ENCODE measurements at places on chromosomes 7 and 10.

DNA sequence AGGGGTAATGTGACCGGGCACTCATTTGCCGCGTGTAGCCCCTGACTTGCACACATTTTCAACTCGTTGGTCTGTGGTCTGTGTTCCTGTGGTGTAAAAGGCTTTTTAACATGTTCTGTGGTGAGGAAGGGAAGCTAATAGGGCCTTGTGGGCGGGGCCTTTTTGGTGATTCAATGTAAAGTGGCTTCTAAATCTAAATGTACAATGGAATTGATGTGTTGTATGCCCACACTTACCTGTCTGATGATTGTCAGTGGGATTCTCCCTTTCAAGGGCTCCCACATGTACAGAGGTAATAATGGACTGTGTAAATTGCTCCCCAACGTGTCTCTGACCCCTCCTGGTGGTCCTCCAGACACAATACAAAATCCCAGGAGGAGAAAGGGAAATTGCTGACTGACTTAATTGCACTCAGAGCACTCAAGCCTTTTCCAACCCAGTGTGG, 43.1 kb upstream of the GATAD1 start:
- DNase-seq = peak; percentile 59

- DNase-seq = no peak
Measured at GRCh38 chr7:232410-233248, 40.3 kb downstream of the FAM20C start.

GRCh38 chr7:1514995-1515401, 10.8 kb upstream of the INTS1 start:
- no peak for DNase-seq

DNA sequence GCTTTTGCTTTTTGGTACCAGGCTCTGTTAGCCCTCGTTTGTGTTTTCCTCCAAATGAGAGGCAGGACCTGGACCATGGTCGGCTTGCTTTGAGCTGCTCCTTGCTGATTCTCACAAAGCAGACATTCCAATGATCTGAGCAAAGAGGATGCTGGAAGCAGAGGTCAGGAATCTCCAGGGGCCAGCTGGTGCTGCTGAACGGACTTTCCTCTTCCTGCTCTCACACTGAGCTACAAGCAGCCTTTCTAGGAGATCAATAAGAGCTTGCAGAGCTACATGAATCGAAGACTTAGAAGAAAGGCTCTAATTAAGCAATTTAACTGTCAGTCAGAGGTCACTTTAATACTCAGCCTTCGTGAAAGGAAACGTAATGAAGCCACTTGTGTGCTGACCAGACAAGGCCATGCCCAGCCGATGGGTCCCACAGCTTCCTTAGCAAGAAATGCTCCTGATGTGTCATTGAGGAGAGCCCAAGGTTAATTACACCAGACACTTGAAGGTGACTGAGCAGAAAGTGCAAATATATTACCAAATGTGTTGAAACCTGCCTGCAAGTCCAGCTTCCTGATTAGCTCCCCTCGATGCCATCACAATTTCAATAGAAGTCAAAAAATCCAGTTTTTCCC, 151.3 kb upstream of the RSU1 start:
- DNase-seq = peak; percentile 68

DNA sequence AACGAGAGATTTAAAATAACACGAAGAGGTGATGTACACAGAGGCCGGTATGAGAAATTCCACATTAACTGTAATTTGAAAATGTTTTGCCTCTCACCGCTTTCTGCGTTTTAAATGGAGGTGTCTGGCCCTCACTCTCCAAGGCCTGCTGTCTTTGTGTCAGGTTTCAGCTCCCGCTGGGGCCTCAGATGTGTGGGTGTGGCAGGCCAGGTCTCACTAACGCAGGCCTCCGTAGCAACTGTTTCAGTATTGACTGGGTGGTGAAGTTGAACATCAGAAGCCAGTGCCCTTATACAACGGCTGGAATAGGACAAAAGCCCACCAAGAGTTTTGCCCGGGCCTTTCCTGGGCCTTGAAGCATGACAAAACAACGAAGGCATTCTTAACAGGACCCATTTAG, 303.1 kb downstream of the ADARB2 start:
- DNase-seq = peak; percentile 53

DNA sequence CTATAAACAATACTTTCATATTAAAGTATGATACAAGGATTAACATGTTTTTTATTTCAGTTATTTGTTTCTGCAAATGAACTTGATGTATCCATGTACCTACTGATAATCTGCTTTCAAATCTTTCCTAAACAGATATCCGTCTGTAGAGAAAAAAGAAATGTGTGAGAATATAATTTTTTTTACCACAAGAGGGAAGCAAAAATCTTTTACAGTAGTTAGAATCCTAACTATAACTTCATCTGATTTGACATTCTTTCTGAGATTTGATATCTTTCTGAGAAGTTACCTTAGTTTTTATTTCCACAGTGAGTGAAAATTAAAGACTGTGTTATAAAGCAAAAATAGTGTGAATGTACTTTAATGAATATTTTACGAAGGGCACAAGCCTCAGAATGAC, 203.9 kb upstream of the PCLO start:
- DNase-seq = peak; percentile 47

DNA sequence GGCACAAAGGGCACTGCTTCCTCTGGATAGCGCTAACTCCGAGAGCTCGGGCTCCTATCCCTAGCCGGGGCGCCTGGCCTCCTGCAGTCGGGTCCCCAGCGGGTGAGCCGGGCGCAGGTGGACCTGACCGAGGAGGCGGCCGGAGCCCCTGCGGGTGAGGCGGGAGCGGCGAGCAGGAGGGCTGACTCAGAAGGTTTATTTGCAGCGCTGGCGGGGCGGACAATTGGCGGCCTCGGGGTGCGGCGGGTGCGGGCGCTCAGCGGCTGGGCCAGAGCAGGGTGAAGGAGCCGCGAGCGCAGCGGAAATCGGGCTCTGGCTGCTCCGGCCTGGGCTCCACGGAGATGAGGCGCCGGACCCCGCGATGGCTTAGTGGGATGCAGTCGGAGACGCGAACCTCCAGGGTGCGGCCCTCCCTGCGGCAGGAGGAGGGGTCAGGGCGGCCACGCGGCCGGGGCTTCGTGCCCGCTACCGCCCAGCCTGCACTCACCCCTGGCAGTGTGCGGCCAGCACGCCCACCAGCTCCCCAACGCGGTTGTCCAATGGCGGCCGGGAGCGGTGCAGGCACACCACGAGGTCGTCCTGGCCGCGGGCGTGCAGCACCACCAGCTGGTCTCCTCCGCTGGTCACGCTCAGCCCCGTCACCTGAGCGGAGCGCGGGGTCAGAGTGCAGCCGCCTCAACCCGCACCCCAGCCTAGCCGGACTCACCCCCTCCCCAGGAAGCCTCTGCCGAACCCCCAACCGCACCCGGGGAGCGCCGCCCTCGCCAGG, 16.1 kb downstream of the MYO1G start:
- peak; percentile 75 for DNase-seq

DNA sequence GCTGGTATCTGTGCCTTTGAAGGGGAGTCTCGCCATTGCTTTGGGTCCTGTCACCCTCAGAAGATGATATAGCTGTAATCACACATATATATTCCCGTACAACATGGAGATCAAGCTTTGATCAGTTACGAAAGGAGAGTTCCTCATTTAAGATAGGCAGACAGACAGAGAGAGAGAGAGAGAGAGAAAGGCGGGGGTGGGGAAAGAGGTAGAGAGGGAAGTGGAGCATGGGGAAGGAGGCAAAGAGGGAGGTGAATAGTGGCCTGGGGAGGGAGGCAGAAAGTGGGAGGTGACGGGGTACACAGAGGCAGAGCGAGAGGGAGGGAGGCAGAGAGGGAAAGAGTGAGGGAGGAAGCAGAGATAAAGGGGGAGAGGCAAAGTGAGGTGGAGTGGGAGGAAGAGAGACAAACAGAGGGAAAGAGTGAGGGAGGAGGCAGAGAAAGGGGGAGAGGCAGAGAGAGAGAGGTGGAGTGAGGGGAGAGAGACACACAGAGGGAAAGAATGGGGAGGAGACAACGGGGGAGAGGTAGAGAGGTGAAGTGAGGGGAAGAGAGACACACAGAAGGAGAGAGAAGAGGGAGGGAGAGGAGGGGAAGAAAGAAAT, 44.6 kb upstream of the C1QL3 start:
- peak; percentile 9 for DNase-seq

- no peak for DNase-seq
Measured at GRCh38 chr7:129530795-129531391, 28.6 kb downstream of the SMKR1 start.

GRCh38 chr7:88169717-88170320, 50.0 kb downstream of the SRI start:
- DNase-seq = peak; percentile 34

DNA sequence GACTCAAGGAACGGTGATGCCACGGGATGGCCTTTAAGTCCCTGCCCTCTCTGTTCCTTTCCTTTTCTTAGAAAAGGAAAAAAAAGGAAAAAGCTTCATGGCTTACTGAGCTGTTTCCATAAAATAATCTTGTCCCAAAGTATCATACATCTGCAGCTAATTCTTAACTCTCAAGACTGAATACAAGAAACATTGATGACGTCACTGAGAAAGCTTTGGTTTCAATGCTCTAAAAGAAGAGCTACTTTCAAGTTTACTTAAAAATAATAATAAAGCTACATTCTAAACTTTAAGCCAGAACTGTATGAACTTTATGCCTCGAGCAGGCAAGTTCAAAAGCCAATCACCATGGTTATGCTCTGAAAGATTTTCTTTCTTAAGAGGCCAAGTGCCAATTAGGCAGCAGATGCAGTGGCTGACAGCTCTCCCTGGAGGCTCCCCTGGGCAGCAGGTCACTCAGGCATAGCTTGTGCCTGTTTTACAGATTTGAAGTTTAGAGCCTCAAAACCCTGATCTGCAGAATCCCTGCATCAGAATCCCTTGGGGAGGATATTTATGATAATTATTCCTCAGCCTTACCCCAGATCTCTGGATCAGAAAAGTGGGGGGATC, 165.0 kb downstream of the CHN2 start:
- DNase-seq = no peak

GRCh38 chr10:119285495-119286267, 78.3 kb downstream of the GRK5 start:
- no peak for DNase-seq

- peak; percentile 92 for DNase-seq
Measured at GRCh38 chr7:38908759-38909335, at the start of gene VPS41. Gene VPS41 (minus strand): TSS chr7:38909191. CDS start chr7:38909174, 17 bp downstream.

- DNase-seq = no peak
Measured at GRCh38 chr7:88116235-88116795, 103.5 kb downstream of the SRI start.

DNA sequence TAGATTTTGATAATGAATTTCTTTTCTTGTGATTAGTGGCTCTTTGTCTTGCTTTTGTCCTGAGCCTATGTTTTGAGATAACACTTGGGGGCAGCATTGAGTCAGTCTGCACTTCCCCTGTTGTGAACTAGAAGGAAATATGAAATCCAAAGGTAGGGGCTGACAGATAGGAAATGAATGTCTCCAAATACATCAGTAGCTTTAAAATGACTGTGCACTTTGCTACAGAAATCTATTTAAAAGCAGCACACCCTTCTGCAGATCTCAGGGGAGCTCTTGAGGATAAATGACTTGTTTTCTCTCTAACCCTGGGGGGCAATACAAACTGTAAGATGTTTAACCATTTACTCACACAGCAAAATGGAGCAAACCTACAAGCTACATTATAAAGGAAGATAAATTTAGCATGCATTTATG, 176.0 kb upstream of the MYO3A start:
- peak; percentile 75 for DNase-seq

DNA sequence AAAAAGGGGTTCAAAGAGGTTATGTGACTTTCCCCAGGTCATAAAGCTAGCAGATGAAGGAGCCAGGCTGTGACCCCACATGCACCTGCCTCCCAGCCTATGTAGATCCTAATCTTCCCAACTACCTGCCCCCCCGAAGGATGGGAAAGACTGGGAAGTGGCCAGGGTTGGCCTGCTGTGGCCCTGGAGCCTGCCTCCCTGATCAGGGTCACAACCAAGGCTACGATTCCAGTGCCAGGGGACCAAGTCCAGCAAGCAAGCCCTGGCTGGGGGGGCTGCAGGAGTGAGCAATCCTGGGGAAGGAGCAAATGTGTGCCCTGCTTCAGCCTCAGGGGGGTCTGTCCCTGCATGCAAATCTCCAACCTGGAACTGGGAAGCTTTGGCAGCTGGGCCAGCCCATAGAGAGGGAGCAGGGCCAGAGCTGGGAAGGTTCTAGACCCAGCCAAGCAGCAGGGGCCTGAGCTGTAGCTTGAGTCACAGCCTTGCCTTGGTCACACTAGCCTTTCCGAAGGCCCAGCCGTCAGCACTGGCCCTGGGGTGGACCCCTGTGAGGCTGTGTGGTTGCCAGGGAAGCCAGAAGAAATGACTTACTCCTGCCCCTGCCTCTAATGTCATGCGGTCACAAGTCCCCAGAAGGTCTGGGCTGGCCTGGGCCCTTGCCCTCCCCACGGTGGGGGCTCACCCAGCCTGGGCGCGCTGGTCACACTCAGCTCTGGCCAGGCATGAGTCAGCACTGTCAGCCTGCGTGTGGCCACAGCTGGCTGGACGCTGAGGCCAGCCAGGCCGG, 96.4 kb upstream of the ZMIZ1 start:
- no peak for DNase-seq
